CD4-positive, CD25-positive, alpha-beta regulatory T cell (primary cell): ENCODE measurements at places on chromosomes 2 and 18. TPM values are rescaled to one million over a fixed set of nuclear protein-coding genes. Genes with fewer than 3 reads are reported as not detected.

GRCh38 chr2:230498506-230499107, 82.6 kb downstream of the SP100 start:
- no peak for DNase-seq

DNA sequence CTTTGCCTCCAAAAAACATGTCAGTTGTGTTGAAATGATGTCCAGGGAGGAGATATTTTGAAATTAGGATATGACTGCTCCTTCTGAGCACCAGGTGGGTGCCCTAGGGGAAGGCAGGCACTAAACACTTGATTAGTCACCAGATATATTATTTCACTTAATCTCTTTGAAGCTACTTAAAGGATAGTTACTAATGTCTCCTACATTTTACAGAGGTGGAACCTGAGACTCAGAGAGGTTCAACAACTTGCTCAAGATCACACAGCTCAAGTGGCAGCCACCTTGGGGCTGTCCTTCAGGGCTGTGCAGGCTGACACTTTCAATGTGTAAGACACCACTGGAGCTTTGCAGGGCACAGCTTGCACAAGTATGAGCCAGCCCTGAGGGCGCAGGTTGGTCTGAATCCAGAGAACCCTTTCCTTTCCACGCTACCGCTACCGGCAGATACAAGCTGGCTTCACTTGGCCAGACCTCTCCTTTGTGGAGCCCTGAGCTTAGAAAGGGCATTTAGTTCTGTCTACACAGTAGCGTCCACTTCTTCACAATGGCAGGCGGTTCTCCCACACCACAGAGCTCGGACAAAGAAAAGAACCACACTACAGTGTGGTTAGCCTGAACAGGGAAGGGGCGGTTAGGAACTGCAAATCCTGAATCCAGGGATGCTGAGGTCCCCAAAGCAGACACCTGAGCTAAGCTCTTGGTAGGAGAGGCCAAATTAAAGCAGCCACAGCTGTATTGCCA, 16.4 kb downstream of the ALPK2 start:
- no peak for DNase-seq

DNA sequence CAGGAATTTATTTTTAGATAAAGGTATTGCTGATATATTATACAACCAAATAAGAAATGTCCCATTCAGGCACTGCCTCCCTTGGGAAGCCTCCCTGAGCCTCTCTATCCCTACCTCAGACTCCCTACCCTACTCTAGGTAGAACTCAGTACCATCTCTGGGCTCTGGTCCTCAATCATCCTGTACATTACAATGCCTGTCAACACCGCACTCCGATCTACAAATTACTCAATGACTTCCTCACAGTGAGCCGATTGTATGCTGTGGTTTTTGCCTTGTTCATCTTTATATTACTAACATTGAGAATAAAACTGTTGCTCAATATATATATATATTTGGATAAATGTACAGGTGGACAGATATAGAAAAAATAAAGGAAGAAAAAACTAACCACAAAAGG, 207.5 kb downstream of the STK39 start:
- no peak for DNase-seq

DNA sequence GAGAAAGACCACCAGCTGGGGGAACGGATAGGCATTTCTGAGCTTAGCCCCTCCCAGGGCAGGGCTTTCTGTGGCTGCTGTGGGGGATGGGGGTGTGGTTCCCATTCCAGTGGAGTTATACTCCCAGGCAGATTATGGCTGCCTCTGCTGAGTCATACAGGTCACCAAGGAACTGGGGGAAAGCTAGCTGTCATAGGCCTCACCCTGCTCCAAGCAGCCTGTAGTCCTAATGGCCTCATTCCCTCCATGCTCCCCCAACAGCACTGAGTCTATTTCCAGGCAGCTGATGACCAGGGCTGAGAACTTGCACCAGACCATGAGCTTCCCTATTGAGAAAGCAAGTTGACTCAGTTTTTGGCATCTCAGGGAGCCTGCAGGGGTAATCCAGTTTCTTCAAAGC, 87.1 kb downstream of the GPR39 start:
- DNase-seq = no peak

DNA sequence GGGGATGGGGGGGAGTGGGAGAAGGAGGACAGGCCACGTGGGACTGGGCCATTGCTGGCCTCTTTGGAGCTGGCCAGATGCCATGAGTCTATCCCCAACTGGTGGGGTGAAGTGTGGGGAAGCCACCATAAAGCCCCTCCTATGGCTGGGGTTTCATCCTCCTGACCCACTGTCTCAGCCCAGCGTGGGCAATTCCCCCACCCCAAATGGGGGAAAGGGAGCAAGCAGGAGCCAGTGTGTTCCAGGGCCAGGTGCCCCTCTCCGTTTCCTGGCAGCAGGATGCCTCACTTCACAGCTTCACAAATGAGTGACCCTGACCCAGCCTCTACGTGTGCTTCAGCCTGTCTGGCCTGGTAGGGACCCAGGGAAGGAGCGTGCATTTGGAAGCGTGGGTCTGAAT, 474.7 kb upstream of the HS6ST1 start:
- DNase-seq = no peak

- no peak for DNase-seq
Measured at GRCh38 chr2:230840301-230840700, 24.4 kb upstream of the ITM2C start.

DNA sequence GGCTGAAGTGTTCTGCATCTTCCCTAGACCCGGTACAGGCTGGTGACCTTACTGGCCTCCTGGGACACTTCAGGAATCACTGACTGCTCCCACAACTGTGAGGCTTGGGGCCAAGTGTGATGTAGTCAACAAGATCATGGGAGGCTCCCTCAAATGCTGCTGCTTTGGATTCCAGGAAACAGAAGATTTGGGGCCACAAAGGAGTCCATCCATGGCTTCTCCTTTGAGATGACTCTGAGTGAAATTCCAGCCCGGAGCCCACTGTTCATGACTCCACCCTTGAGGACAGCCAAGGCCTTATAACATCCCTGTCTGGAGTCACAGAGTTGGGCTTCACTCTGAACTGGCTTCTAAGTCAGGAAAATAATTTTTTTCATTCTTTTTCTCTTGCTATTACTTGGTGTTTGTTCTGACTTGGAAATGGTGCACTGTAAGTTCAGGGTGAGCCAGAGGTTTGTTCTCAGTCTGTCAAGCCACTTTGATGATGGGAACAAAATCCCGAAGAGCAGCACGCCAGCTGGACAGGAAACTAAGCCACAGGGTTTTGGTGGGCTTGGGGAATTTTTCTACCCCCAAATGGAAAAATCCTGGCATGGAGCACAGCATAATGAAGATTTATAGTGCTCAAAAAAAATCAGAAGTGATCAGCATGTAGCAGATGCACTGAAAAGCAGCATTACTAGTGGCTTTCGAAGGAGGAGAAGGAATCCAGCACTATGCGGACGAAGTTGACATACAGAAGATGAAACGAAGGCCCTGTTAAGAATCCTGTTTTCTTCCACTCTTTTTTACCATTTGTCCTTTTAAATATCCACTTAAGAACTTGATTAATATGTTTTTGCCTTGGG, 98.1 kb upstream of the ZFP36L2 start:
- DNase-seq = no peak

DNA sequence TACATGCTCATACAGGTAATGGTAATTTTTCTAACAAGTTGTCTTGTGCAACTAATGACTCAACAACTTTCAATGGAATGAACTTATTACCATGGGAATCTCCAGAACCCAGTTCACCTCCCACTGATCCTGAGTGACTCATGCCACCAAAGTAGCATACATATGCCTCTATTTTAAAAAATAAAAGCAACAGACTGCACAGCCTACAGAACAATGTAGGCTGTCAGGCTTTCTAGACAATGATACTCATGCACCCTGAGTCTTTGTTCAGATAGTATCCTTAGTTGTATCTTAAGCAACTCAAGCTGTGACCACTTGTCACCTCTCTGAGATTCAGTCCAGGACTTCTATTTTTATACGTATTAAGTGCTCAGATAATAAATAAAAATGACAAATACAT, 531.0 kb upstream of the SETBP1 start:
- DNase-seq = no peak

DNA sequence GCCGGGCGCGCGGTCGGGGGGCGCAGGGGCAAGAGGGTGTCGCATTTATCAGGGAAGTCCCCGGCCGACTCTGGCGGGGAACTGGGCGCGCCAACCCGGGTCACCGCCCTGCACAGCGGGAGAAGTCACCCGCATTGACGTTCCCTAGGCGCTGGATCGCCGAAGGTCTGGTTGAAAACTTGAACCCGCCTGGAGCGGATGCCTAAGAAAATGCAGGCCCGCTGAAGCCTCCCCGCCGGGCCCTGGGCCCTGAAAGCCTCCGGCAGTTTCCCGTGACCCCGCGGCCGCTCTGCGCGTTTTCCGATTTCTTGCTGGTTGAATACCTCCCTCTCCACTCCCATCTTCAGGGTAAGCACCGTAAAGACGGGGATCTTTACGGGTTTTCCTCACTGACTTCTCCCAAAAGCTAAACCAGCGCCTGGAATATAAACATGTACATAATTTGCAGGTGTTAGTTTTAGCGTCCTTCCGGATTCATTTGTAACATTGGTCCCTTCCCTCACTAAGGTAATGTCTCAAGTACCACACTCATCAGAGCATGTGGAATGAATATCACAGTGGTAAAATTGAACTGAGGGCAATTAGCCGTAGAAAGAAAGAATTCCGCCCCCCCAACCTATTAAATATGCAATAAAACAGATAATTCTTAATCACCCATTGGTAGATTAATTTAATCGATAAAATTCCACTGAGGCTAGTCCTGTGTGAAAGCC, 675 bp upstream of the SPIRE1 start:
- peak; percentile 23 for DNase-seq

ATP8B1 gene
- not detected for total RNA-seq

SOCS6 gene
- 0.39 TPM for total RNA-seq

LRRTM4 gene
- total RNA-seq = not detected

LYPD6B gene
- total RNA-seq = not detected

PTPRM gene
- total RNA-seq = 3.6 TPM

PTRHD1 gene
- total RNA-seq = 16.9 TPM
